NCI-H1417 treated with DMSO at 0.1 percent for 48 hours (cell line): ENCODE measurements at places on chromosomes 7 and 10.

DNA sequence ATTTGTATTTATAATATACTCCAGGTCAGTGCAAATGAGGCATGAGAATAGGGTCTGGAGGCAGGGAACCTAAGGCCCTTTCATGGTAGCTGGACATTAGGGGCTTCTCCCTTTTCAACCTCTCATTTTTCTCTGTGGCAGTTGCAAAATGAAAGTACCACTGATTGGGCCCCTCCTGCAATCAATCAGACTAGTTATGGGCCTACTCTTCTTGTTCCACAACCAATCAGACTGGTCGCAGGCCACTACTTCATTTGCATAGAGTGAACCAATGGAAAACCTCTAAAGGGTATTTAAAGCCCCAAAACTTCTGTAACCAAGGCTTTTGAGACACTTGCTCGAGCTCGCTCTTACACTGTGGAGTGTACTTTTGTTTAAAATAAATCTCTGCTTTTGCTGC, 10.0 kb upstream of the PRPS1L1 start:
- DNase-seq, result no peak

DNA sequence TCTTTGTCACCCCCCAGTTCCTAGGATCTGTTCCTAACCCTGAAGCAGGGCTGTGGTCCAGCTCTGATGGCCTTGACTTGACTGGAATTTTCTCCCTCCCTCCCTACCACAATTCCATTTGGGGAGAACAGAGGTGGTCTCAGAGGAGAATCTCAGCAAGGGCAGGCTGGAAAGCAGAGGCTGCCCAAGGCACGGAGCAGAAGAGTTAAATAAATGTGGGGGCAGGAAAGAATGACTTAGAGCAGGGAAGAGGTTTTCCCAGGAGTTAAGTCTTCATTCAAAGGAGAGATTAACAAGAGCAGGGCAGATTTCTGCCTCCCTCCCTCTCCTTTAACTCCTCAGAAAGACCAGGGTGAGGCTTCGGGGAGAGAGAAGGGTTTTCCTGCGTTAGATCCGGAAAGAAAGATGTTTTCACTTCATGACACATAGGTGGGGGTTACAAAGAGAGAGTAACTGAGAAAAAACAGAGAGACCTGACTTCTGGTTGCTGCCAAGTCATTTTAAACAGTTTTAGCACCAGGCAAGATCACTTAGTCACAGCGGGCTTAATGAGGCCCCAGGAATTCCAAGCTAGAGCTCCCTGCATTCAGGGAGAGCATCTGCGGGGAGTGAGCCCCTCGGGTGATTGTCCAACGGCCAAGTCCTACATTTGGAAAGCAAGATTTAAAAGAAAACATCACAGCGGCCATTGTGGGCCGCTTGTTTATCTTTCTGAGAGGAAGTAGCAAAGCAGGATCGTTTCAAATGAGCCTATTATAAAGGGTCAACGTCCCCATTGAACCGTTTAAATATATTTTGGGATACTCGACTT, 78.7 kb downstream of the ARHGAP22 start:
- DNase-seq, result no peak

- DNase-seq, result no peak
Measured at GRCh38 chr10:77168161-77168560, 469.4 kb downstream of the KCNMA1 start.

DNA sequence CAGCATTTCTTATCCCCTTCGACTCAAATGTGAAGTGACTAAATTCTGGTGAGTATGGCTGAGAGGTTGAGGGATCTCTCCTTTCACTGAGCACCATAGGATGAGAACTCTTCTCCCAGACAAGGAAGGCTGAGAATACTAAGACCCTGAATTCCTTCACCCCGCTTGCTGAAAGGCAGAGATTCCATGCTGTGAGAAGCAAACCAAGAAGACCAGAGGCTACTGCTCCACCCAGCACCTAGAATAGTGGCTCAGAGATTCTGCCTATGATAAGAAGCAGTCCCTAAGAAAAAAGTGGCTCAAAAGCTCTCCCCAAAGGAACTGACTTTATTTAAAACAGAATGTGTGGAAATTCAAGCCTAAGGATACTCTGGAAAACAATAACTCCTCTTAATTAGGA, 26.7 kb upstream of the WNT2 start:
- DNase-seq, result no peak

- DNase-seq, result no peak
Measured at GRCh38 chr7:157550300-157551275, 213.8 kb downstream of the DNAJB6 start.

DNA sequence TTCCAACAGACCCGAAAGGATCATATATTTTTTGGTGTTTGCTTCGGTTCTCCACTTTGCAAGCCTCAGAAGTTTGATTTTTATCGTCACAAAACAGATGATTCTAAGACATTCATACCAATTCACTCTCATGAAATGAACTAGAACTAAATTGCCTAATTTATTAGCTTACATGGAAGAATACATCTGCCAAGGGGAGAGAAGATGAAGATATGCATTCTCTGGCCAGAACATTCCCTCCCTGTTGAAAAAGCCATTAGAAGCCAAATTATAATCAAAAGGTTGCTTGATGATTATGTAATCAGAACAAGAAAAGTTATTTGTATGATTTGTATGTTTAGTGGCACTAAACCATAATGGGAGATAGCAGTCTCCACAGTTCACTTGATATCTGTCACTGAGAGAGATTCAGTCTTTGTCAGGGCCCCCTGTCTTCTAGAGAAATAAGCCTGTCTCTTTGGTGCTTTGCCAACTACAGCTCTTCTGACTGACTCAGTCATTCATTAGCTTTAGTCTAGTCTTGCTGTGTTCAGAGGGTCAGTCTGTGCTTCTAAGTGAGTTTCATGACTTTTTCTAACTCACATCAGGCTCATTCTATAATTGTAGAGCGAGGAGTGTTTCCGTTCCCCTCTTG, 95.3 kb upstream of the GNAI1 start:
- DNase-seq, result no peak
